CMK (cell line): ENCODE measurements at places on chromosomes 1 and 21.
A peak's percentile ranks its signal among the peaks of the same experiment; 100 is the strongest.

DNA sequence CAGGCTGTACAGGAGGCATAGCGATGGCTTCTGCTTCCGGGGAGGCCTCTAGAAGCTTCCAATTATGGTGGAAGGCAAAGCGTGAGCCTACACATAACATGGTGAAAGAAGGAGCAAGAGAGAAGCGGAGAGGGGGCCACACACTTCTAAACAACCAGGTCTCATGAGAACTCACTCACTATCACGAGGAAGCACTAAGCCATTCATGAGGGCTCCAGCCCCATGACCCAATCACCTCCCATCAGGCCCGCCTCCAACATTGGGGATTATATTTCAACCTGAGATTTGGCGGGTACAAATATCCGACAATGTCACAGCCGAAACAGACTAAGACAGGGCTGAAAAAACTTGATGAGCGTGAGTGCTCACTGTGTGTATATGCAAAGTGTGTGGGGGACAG, 89.3 kb upstream of the CNIH3 start:
- DNase-seq, result no peak

DNA sequence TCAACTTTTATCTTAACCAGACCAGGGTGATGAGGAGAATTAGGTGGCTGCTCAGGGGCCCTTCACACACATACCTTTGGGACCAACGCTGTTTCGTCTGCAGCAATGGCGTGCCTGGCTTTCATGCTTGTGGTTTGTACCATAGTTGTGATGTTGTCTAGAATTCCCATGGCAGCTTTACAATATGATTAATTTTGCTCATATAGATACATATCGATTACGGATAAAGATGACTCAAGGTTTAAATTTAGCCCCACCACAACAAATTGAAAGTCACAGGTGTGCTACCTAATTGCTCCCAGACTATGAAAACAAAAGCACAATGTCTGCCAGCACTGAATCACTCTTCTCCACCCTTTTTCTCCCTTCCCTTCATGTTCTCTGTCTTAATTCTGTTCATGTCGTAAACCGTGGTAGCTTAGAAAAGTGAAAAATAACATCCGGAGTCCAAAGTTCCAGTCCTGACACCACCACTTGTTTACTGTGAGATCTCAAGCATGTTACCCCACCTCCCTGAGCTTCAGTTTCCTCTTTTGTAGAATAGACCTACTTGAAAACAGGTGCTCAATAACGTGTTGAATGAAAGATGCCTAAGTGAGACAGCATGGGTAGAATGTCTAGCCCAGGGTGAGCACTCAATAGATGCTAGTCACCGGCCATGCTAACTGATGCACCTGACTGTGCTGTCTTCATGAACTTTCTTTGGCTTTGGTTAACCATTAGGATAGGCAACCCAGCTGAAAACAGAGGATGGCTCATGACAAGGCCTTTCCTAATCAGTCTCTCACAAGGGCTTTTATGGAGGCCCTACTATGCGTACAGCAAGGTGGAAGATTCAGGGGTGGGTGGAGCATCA, 22.1 kb upstream of the JUN start:
- no peak for DNase-seq

GRCh38 chr21:32141318-32141633, 137.6 kb downstream of the MIS18A start:
- DNase-seq, result no peak

- DNase-seq, result no peak
Measured at GRCh38 chr1:27527890-27528817, 38.2 kb upstream of the WASF2 start.

GRCh38 chr1:24501371-24502064, 1.1 kb upstream of the RCAN3 start:
- DNase-seq, result no peak

GRCh38 chr1:2542246-2542915, 12.3 kb upstream of the HES5 start:
- DNase-seq, result no peak

DNA sequence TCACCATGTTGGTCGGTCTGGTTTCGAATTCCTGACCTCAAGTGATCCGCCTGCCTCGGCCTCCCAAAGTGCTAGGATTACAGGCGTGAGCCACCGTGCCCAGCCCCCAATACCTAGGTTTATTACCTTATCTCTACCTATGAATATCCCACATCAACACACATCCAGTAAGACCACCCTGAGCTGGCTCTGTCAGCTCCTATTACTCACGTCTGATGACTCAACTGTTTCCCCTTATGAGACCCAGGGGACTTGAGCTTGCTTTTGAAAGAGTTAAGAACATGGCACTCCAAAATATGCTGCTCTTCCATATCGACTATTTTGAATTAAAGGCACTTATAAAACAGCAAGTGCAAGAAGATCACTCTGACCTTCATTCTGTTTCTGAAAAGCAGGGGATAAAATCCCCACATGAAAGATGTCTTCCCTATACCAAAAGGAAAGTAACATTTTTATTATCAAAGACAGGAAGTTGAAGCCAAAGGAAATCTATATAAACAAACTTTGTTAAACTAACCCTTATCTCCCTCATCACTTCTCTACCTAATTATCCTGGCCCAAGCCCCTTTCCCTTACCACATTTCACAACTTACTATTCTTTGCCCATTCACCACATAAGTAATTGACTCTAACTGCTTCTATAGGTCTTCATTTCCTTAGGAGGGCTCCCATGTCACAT, 41.3 kb upstream of the OSBPL9 start:
- no peak for DNase-seq

- DNase-seq, result no peak
Measured at GRCh38 chr1:26387447-26387846, 14.9 kb upstream of the ZNF683 start.

DNA sequence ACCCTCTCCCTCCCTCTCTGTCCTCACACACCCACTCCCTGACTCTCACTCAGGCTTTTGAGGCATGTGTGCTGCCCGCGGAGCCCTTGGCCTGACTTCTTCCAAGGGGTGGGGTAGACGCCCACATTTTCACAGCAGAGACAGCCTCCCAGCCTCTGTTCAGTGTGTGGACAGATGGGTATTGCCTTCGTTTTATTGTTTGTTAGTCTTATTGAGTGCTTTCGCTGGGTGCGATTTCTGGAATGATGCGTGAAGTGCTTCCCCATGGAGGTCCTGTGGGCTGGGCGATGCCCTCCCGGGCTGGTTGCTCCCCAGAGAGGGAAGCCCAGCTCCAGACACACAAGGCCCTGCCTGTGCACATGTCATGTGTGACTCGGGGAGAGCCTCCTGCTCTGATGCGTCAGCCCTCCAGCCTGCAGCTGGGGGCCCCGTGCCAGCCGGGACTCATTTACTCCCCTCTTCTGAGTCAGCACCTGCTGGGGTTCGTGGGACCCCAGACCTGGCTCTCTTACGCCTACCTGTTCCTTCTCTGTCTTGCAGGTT, 14.7 kb downstream of the PDXK start:
- DNase-seq, result no peak

DNA sequence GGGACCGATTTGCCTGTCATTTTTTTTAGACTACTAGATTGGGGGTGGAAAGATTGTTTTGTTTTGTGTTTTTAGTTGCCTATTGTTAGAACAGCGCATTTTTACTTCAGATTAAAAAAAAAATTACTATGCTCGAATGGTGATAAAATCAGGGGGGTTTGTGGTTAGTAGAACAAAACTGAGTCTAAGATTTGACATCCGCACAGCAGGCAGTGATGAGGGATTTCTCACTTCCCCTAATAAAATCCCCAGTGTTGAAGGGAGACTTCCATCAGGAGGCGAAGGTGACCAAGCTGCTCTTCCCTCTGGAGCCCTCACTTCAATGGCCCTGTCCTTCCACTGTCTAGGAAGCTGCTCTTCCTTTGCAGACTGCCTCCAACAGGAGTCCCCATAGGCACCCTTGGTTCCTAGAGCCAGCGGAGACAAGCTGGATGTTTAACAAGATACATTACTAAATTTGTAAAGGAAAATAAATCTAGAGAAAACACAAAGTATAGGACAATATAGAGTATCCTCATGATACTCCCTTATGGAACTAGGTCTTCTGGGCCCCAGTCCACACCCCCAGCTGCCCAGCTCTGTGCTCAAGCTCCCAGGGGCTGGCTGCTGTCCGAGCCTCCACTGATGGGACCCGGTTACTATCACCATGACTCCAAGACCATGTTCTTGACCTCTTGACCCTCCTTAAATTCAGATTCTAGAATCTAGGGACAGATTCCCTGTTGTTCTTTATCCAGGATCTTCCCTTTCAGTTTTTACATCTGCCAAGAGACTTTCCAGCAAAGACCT, 31.0 kb downstream of the TENT5C start:
- no peak for DNase-seq

- no peak for DNase-seq
Measured at GRCh38 chr1:90510143-90510542, 207.0 kb downstream of the BARHL2 start.

- no peak for DNase-seq
Measured at GRCh38 chr1:117110774-117111173, 10.8 kb downstream of the TRIM45 start.

DNA sequence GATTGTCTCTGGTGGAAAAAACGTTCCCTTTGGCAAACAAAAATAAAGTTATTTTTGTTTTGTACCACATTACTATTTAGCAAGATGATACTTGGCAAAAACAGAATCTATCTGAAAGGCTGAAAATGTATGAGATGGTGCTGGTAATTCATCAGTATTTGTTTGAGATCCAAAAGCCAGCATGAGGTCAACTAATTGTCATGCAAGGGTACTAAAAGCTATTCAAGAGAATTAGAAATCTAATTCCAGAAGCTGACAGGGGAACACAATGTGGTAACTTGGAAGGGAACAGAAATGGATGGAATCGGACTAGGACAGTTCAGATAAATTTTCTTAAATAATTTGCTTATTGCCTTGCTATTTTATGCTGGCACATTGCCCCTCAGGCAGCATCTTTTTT, 263.8 kb downstream of the KCNT2 start:
- DNase-seq, result no peak

GRCh38 chr1:85357817-85358216, 81.4 kb upstream of the BCL10 start:
- DNase-seq, result no peak

- no peak for DNase-seq
Measured at GRCh38 chr1:19402031-19402813, 83.1 kb downstream of the CAPZB start.

GRCh38 chr1:51567653-51568052, 48.6 kb upstream of the EPS15 start:
- no peak for DNase-seq

DNA sequence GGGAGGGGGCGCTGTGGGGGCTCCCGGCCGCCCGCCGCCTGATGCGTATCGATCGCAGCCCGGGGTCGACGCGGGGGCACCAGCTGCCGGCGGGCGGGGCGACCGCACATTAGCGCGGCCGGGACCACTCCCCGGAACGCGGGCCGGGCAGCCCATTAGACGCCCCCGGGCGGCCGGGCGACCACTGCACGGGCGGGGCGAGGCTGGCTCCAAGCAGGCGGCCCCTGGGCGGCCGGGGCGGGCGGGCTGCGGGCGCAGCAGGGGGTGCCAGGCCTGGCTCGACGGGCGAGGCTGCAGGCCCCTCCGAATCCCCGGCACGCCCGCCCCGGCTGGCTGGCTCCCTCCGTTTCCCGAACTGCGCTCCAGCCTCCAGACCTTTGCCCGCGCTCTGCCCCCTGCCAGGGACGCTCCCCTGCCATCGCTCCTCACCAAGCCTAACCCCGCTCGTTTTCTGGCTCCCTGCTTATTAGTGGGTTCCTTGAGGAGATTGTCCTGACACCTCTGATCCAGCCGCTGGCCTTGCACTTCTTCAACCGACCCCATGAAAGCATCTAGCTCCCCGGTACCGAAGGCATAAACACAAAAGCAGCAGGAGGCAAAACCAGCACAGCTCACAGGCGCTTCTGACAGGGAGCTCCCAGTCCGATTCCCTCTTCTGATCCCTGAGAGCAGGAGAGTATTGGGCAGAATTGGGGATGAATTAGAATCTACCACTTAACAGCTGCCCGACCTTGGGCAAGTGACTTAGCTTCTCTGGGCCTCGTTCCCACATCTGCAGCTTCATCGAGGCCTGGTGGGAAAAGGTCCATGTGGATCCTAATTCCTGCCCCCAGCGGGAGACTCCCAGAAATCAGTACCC, 92.6 kb upstream of the CASZ1 start:
- DNase-seq, result no peak

GRCh38 chr1:167631936-167632614, 2.0 kb downstream of the RCSD1 start:
- DNase-seq, result peak; percentile 59

DNA sequence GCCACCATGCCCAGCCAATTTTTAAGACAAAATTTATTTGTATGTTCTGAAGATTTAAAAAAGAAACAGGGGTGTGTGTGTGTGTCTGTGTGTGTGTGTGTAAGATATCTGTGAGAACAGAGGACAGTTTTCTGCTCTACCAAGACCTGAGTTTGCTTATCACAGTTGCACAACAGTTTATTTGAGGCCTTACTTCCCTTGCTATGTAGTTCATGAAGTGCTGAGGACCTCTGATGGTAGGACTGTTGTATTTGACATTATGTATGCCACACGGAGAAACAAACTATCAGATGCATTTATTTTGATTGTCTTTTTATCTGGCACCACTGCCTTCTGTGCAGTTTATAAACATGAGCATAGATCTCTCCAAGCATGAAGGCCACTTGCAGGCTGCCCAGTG, 355.2 kb downstream of the PBX1 start:
- no peak for DNase-seq

DNA sequence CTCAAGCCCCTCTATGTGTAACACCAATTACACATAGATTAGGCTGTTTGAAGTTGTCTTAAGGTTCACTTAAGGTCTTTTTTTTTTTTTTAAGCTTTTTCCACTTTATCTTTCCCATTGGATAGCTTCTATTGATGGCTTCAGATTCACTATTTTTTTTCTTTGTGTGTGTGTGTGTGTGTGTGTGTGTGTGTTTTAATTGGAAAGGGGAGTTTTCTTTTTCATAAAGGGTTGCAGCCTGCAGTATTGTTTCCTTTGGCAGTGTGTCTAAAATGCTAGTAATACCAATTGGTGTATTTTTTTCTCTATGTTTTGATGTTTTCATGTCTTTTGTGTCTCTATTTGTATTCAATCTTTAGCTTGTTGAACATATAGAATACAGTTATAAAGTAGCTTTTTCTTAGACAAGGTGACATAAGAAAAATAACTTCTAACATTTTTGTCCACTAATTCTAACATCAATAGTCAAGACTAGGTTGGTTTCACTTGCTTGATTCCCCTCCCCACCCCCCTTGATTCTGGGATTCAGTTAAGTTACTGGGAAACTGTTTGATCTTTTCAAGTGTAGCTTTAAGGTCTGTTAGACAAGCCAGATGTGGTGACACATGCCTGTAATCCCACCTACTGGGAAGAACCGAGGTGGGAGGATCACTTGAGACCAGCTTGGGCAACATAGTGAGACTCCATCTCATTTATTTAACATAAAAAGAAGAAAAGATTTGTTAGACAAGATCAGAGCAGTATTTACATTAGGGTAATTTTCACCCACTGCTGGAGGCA, 21.4 kb downstream of the PRRC2C start:
- no peak for DNase-seq

DNA sequence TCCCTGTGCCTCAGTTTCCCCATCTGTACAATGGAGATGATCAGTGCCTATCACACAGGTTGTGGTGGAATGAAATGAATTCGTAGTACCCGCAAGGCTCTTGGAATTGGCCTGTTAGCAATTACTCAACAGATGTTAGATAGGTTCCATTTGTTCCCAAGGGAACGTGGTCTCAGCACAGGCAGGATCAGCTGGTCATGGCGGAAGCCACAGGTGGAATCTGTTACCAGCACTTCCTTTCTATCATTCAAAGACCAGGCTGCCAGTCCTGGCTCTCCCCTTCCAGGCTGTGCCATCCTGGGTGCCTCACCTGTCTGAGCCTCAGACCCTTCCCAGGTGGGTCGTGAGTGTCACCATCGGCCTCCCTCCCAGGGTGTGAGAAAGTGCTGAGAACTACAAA, 61.5 kb downstream of the FBXO2 start:
- no peak for DNase-seq
